ENCODE measurements at places on chromosomes 3 and 15. TPM values are rescaled to one million over a fixed set of nuclear protein-coding genes. Genes with fewer than 3 reads are reported as not detected.

The NTRK3 gene
- total RNA-seq = not detected

The SPINK8 gene
- not detected for total RNA-seq

The ST8SIA2 gene
- total RNA-seq = 3.5 TPM

The NMB gene
- 4.7 TPM for total RNA-seq

The LRCH3 gene
- total RNA-seq = 70.2 TPM

The KIF7 gene
- 18.2 TPM for total RNA-seq

- no peak for DNase-seq
Observed at GRCh38 chr3:19147905-19148767, at the start of gene KCNH8. TSS of gene KCNH8 (plus strand) at chr3:19148510. CDS start at chr3:19148720, 210 bp downstream.

GRCh38 chr3:169158379-169158778, 505.1 kb downstream of the MECOM start:
- DNase-seq = no peak

GRCh38 chr15:61421470-61421869, 192.4 kb upstream of the RORA start:
- no peak for DNase-seq

DNA sequence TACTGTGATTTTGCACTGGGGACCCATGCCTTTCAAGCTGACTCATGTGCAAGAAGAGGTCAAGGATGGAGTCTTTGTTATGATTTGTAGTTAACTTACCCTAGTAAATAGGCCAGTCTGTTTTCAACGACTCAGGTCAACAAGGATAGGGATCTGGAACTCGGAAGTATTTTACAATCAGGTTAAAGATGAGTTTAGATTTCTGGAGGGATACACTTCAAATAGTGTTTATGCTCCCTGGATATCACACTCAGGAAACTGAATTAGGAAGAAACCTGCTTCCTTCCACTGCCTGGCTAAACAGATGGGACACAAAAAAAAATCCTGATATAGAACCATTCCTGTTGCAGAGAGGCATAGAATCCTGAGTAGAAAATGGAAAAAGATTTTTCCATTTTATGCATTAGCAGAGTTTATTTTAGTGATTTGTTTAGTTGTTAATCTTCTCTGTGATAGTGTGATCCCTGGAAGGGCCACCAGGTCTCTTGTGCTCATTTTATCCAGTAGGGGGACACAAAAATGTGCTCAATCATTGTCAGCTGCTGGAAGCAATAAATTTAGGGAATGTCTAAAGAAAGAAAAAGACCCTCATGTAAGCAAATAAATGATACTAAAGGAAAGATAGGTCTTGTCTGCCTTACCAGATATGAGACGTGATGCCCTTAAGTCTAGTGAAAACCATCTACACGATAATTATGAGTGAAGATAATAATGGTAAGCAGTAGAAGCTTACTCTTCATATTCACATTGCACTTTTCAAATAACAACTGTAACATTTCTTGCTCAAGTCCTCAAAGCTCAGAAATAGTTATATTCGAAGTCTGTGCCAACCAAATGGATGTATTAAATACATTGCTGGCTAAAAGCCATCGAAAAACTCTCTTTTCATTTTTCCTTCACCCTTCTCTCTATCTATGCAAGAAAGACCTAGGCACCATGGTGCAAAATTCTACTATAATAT, 452.1 kb upstream of the KCNMB2 start:
- DNase-seq = no peak

- no peak for DNase-seq
Observed at GRCh38 chr3:86830566-86830965, 160.4 kb downstream of the VGLL3 start.

Data from osteocyte (in vitro differentiated cells).